ENCODE measurements at places on chromosomes 3 and 15.

- no peak for DNase-seq
Measured at GRCh38 chr3:177483182-177483967, 286.1 kb upstream of the TBL1XR1 start.

DNA sequence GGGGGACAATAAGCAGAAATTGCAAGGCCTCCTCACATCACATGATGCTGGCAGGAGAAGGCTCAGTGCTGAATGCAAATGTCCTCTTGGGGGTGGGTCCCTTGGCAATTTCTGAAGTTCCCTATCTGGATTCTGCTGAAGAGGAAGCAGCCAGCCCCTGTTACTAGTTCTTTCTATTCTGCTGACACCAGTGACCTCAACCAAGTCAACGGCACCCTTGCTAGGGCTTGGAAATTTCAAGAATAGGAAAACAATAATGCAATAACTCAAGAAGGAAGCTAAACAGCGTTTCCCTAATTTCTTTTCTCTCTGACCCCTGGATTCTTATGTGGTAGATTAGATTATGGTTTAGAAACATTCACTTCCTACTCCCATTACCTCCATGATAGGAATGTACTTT, 46.2 kb upstream of the FOXP1 start:
- DNase-seq: no peak

DNA sequence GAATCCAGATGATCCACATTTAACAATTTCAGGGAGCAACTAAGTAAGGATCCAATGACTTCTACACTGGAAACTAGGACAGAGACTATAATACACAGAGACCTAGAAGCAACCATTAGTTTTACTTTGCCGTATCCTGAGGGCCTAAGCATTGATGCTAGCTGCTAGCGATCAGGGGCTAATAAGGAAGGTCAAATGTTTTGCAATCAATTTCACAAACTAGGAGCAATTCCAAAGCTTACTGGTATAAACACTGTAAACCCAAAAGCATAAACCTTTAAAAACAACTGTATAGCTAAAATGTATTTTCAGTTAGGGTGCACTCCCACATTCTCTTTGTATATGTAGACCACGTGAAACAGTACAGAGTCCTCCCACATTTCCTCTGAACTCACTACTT, 31.5 kb downstream of the FBN1 start:
- no peak for DNase-seq

- DNase-seq: no peak
Measured at GRCh38 chr3:77707281-77707680, 667.4 kb downstream of the ROBO2 start.

DNA sequence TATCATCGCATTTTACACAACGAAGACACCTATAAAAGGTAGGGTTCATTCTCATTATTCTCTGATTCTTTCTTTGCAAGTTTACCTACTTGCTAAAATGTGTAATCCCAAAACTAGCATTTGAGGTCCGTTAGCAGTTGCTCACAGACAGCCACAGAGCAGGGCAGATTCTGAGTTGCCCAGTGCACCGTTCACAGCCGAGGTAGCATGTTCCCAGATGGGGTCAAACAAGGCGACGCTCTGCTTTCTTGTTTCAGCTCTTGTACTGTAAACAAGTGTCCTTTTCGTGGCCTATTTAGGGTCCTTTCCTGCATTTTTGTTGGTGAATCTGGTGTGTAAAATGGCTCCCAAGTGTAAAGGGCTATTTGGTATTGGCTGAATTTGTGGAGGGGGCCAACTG, 3.1 kb downstream of the PPP1R2 start:
- DNase-seq: no peak

GRCh38 chr15:75347222-75348033, 589 bp downstream of the NEIL1 start:
- DNase-seq: no peak

DNA sequence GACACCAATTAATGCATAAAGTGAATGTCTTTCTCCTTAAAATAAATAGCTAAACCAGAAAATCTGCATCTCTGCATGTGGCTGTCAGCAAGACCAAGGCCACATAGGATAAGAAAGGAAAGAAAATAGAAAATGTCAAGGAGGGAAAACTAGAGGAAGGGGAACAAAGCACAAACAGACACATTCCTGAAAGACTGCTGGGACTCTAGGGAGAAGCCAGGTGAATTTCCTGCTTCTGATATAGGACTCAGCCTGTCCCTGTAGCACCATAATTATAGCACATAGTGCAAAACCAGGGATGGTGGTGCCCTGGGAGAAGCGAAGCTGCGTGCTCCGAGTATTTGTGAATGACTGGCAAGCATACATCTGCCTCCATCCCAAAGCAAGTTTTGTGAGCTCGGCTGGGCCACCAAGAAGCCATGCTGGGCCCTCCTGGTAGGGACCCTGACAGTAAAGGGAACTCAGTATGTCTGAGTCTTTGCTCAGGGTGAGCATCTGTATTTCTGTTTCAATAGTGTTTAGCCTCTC, 14.2 kb downstream of the FSTL1 start:
- no peak for DNase-seq

DNA sequence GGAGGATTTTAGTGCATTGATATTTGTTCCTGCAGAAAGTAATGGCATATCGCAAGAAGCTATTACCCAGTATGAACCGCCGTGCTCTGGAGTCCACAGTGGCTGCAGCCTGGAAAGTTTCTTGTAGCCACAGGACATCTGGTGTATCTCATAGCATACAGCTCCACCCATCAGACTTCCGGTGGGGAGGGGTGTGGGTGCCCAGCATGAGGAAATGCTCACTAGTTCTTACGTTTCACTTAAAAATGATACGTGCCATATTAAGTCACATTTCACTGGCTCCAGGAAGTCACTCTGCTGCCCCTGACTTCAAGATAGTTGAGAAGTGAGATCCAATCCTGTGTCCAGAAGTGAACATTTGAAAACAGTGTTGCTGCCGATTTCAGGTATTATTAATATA, 990.4 kb downstream of the GBE1 start:
- DNase-seq: no peak

- DNase-seq: no peak
Measured at GRCh38 chr3:46829699-46830208, 33.5 kb downstream of the MYL3 start.

DNA sequence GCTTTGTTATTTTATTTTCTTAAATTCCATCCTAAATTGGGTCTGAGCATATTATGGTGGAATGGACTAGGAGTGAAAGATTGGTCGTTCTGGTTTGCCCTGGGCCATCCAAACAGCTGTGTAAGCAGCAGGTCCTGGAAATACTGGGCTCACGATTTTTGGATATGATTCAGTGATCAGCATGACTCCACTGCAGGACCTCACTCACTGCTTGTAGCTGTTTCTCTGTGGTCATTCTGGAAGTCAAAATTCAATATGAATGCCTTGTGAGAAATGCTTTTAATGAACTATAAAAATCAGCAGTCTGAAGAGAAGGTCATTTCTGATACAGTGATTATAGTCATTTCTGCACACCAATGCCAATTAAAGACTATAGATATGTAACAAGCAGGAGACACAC, 185.0 kb downstream of the RBMS3 start:
- DNase-seq: no peak

GRCh38 chr3:177211503-177212277, 14.4 kb upstream of the TBL1XR1 start:
- no peak for DNase-seq

GRCh38 chr15:36571301-36571700, 8.1 kb upstream of the CDIN1 start:
- no peak for DNase-seq

GRCh38 chr3:43784640-43785011, 93.9 kb downstream of the ABHD5 start:
- no peak for DNase-seq

- no peak for DNase-seq
Measured at GRCh38 chr15:40766906-40767837, 2.6 kb upstream of the C15orf62 start.

DNA sequence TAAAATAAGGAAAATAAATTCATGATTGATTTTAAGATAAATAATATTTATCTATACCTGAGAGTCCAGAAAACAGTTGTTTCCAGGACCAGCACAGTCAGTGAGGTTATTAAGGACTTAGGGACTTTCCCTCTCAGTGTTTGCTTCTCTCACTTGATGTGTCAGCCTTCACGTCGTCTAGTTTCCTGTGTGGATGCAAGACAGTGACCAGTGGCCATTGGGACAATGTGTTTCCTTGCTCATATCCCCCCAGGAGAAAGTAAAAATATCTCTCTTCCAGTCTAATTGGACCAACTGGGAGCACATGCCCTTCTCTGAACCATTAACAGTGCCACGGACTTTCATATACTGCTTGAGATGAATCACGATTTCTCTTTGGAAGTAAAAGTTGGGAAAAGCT, 157.8 kb upstream of the CTNNB1 start:
- DNase-seq: no peak

- no peak for DNase-seq
Measured at GRCh38 chr3:123085293-123085931, 18.6 kb downstream of the PDIA5 start.

DNA sequence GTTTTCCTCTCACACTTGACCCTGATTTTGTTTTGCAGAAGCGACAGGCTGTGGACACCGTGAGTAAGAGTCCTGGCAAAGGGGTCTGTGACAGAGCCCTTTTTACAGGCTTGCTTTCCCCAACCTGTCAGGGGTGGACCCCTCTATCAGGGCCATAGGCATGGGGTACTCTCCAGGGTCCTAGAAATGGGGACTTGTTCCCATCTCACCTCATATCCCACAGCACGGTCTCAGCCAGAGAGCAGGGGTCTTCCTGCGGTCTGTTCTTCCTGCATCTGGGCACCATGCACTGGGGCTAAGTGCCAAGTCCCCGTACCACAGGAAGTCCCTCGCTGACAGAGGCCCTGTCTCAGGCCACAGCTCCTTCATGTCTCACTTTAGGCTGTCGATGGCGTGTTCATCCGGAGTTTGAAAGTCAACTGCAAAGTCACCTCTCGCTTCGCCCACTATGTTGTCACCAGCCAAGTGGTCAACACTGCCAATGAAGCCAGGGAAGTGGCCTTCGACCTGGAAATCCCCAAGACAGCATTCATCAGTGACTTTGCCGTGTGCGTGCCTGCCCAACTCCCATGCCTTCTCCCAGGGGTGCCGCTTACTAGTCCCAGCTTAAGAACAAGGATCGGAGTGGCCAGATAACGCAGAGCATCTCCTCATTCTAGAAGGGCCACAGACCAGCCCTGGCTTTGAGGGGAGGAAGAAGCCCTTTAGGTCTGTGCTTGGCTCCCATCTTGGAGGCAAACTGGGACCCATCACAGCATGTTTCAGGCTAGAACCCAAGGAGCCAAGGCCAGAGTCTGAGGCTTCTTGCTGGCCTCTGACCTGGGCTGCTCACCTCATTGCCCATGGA, 783 bp downstream of the ITIH1 start:
- DNase-seq: no peak

- DNase-seq: no peak
Measured at GRCh38 chr3:151630938-151631441, 102.7 kb upstream of the AADACL2 start.

DNA sequence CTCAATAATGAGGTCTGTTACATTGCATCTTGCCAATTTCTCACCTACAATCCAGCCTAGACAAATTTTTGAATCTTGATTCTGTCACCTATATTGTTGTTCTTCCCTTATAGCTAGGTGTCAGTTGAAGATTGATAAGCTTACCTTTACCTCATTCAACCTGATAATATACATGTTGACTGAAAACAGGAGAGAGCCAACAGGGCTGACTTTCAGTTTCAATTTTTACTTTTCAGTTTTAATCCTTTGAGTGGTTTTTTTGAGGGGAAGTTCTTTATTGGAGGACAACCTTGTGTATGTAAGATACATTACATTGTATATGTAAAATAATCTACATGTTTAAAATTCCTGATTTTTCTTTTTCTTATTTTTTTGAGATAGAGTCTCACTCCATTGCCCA, 5.8 kb downstream of the ATP13A5 start:
- no peak for DNase-seq

Data from DMS79 treated with DMSO at 0.1 percent for 48 hours (cell line).